ENCODE measurements at places on chromosomes 1 and 21. TPM values are rescaled to one million over a fixed set of nuclear protein-coding genes. Genes with fewer than 3 reads are reported as not detected.
A peak's percentile ranks its signal among the peaks of the same experiment; 100 is the strongest.

HSD11B1 gene
- 0.72 TPM for total RNA-seq

B3GALT5 gene
- total RNA-seq, result 0.39 TPM

C1QTNF12 gene
- not detected for total RNA-seq

PRAMEF7 gene
- not detected for total RNA-seq

GRCh38 chr1:233355841-233356704, 28.5 kb downstream of the MAP3K21 start:
- DNase-seq, result peak; percentile 6

DNA sequence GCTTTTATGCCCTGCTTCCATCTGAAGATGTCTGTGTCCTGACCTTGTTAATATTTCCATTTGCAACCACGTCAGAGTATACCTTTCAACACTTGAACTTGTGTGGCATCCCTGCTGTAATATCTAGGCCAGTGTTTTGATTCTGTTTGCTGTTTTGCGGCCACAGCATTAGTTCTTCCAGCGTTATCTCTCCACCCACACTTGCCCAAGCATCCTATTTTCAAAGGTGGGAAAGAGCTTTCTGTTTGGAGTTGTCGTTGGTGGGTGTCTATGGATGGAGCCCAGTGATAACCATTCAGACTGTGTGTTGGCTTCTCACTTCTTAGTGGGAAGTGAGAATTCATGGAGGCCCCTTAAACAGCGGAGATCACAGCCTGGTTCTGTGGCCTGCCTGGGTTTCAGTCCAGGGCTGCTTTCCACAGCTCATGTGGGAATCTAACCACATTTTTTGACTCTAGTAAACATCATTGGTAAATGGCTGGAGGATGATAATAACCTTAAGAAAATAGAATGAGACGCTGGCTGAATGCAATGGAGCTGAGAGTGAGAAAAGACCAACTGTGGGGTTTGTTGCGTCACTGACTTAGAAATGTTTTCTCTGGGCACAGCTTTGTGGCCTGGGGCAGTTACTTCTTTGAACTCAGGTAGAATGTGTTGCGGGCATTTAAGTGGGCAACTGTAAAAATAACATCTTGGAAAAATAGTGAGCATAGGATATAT, 7.6 kb downstream of the TENT5C start:
- peak; percentile 21 for DNase-seq

- peak; percentile 69 for DNase-seq
Measured at GRCh38 chr1:45512641-45513054, 9.0 kb downstream of the PRDX1 start.
